Activated T-cell treated with anti-CD3 and anti-CD28 coated beads, Interleukin-2, amount 50 U/mL, for 4 hours (primary cell): ENCODE measurements at places on chromosomes 2 and 18. TPM values are rescaled to one million over a fixed set of nuclear protein-coding genes. Genes with fewer than 3 reads are reported as not detected.

GRCh38 chr2:47535073-47535472 is 132.1 kb downstream of the MSH2 start:
- DNase-seq = no peak

DNA sequence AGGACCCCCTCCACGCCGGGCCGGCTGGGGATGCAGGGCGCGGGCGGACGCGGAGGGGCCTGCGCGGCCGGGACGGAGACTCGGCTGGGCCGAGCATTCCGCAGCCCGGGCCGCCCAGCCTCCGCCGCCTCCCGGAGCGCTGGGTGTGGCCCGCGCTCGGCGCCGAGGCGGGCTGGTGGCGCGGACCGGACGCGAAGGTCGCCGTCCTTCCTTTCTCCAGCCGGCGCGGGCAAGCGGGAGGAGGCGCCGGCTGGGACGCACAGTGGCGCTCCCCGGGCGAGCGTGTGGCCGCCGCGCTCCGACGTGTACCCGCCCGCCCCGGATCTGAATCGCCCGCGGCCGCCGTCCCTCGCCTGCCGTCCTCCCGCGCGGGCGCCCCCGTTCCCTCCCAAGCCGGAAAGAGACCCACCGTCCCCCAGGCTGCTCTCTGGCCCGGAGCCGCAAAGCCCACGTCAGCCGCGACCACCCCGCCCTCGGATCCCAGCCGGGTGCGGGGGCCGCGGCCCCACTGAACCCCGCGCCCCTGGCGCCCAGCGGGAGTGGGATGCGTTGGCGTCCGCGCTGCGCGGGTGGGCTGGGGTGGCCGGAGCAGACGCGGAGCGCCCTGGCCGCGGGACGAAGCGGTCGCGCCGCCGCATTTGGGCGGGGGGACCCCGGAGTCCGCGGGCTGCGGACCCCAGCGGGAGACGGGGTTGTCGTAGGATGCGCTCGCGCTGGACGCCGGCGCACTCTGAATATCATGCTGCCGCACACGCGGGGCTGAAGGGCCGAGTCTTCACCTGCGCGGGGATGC is 634 bp downstream of the SPATS2L start:
- peak; percentile 15 for DNase-seq

The DPYSL5 gene
- not detected for total RNA-seq

The FNDC4 gene
- not detected for total RNA-seq

DNA sequence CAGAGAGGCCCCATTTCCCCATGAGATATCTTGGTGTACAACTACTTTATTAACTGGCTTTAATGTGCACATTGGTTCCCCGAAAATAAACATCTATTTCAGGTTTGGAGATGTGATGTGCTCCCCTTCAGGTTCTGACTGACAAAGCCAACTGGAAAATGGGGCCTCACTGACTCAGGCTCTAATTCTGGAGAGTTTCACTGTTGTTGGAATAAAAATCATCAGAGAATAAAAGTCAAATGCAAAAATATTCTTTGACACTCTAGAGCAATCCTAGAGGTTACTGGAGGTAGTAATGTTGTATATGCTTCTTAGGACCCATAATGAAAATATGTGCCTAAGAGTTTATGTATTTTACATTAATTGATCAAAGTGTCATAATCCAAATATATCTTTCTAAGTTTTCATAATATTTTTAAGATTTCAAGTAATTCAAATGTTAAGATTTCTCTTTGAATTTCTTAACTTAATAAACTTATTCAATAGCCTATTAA is 189.9 kb upstream of the COL3A1 start:
- DNase-seq = no peak

The MC2R gene
- not detected for total RNA-seq

DNA sequence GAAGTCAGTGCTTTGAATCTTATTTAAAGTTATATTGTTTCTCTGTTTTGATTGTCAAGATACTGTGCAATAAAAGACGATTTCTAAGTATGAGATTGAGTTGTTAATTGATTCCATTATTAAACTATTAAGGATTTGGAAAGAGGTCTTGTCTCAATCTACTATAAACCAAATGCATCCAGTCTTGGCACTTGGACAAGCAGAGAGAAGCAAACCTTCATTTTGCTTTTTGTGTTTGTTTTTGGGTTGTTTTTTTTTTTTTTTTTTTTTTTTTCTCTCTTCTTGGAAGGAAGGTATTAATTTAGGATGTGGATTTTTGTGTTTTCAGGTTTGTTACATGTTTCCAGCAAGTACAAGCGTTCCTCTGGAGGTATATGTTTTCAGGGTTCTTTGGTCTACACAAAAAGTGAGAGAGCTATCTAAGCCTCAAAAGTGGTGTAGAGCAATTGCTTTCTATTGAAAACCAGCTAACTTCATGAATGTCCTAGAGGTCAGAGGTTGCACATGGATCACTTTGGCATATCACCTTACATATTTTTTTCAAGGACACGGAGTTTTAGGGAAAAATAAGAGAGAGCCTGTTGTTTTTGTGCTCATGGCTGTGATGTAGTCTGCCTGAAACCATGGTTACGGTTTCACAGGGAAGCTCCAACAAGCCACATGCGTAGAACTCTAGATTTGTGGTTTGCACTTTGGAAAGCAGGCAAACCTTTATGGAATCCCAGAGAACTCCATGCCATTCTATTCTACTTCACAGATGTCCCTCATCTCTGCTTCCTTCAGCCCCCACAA is 1.8 kb downstream of the PRKCE start:
- DNase-seq = no peak

GRCh38 chr18:47995654-47996053 is 65.2 kb upstream of the SMAD2 start:
- DNase-seq = no peak

GRCh38 chr18:36829362-36830157 is 633 bp downstream of the KIAA1328 start:
- DNase-seq = no peak

DNA sequence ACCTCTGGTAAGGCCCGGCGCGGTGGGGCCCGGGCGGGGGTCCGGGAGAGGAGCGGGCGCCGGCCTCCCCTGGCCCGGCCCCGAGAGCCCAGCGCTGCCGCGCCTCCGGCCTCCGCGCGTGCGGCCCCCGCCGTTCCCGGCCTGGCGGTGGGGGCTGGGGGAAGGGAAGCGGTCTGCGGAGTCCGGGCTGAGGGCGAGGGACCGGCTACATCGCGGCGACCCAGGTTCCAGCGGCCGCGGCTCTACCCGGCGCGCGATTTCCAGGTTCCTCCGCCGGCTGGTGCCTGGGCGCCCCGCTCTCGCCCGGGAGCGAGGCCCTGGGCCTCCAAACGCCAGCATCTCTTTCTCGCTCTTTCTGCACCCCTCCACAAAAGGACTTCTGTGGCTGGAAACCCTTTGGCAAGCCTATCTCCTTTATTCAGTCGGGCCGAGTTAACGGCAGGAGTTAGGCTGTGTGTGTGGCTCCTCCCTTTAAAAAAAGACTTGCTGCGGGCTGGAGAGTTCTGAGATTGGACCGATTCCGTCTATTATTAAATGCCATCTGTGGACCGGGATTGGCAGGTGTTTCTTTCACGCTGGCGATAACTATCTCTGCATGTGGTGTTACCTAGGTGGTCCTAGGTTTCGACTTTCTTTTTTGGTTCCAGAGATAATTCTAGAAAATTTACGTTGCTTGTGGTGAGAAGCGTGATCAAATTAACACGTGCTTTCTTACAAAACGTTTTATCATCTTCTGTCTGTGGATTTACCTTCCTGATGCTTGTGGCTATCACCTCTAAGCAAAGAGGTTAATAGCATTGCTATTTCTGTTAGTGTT is 592 bp downstream of the ME2 start:
- peak; percentile 13 for DNase-seq
